ENCODE measurements at places on chromosomes 5 and 9.

DNA sequence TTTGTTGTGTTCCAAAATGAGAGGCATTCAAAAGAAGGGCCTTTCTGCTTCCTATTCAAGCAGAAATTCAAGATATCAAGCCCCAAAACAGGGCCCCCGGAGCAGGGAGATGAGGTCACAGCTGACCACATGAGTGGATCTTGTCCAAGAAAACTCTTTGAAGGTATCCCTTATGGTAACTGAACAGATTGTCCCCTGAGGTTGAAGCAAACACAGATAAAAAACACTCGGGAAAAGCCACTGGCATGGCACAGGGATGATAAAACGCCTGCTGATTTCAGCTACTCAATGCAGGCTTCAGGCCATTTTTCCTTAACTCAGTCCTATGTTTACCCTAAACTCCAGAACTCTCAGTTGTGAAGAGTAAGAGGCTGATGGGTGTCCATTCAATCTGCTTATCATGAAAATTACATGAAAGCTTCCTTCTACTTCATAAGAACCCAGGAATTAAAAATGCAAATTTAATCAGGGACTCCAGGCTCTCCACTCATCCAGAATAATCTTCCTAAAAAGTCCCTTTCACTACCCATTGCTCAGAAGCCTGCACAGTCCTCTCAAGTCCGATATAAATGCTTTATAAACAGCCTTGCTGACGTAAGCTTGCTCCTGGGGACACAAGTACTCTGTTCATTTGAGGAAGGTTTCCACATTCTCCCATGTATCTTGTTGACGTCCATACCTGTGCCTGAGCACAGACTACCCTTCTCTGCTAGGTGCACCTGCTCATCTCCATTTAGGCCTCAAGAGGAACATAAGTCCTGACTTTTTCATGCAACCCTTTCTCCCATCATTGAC lies 35.9 kb upstream of the SLC1A3 start:
- no peak for DNase-seq

DNA sequence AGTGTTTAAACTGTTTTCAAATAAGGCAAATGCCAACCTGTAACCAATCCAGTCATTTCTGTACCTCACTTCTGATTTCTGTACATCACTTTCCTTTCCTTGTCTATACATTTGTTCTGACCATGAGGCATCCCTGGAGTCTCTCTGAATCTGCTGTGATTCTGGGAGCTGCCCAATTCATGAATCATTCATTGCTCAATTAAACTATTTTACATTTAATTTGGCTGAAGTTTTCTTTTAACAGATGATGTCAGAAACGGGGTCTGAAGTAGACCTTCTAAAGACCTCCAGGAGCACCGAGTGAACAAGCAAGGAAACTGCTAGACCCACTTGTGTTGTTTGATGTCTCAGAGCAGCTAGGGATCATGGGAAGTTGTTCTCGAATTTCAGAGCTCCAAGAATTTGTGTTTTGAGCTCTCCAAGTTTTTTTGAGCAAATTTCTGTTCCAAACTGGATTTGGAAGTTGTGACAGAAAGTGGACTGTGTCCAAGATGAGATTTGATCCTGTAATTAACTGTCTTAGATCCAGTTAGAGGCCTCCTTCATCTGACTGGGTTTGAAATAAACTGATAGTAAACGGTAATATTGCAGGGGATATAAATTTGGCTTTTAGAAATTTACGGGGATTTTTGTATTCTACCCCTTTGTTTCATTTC lies 490.8 kb upstream of the ST8SIA4 start:
- DNase-seq, result no peak

DNA sequence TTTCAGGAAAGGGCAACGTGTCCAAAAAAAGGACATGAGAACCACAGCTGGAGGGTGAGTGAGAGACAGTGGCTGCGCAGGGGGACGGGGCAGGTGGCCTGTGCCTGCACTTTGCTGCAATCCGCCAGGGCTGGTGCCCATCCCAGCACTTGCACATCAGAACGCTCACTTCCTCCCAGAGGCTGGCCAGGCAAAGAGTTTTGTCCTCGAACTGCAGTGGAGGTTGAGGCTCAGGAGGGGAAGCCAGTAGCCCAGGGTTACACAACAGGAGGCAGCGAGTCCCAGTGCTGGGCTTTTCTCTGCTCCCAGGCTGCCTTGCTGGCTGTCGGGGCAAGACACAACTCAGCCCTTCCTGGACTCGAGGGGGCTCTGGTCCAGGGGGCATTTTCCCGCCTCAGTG lies 33.1 kb downstream of the CRB2 start:
- no peak for DNase-seq

DNA sequence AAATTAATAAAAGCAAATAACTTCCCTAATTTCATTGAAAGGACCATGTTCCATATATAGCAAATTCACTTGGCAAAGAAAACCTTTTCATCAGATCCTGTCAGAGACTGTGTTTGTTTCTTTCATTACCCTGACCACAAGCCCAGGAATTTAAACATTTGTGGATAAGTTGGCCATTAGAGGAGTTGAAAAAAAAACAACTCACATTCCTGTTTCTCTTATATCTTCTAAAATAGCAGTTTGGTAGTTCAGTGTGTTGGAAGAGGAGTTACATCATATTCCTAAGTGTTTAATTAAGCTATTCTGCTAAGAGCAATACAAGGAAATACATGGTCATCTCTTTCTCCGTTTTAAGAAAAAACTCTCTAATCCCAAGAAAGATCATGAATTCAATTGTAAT lies 505.6 kb downstream of the TLE1 start:
- no peak for DNase-seq

- DNase-seq, result no peak
Observed at GRCh38 chr5:138148811-138149210, 9.6 kb upstream of the NME5 start.

DNA sequence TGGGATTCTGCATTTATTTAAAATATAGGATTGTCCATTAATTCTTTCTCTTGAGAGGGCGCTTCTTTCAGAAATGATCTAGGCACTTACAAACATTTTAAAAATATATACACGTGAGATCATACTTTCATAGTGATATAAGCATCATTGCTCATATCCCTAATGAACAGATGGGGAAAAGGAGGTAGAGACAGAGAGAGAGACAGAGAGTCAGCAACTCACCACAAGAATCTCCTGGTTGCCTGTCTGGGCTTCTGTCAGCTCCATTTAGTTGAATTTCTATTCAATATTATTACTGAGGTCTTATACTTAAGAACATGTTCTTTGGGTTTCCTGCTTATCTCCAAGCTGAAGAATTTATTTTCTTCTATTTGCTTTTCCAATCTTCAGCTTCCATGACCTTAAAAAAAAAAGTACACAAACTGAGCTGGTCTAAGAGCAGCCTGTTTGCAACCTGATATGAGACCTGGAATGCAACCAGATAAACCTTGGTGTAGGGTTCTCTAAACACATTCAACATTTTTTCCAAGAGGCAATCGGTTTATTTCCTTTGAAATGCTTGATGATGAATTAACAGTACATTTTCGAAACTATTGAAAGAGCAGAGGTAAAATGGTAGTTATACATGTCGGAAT lies 51.6 kb upstream of the LIFR start:
- no peak for DNase-seq

GRCh38 chr9:84123648-84124406 lies 143.2 kb downstream of the RMI1 start:
- no peak for DNase-seq

GRCh38 chr9:72932619-72933018 lies 20.2 kb downstream of the ALDH1A1 start:
- no peak for DNase-seq

- peak; percentile 45 for DNase-seq
Observed at GRCh38 chr5:74639807-74640449, 600 bp downstream of the ENC1 start.

GRCh38 chr5:52356311-52356918 lies 431.3 kb upstream of the ITGA1 start:
- DNase-seq, result no peak

DNA sequence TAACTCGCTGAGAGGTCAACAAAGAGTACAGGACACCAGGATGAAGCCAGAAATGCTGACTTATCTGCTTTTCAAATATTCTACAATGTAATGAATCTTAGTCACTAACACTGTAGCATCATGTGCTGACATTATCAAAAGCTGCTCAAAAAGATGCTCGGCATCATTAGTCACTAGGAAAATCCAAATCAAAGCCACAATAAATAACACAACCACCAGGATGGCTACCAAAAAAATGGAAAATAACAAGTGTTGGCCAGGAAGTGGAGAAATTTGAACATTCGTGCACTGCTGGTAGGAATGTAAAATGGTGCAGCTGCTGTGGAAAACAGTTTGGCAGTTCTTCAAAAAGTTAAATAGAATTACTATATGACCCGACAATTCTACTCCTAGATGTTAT lies 269.1 kb downstream of the GLIS3 start:
- no peak for DNase-seq

GRCh38 chr5:111998871-111999270 lies 241.9 kb upstream of the NREP start:
- no peak for DNase-seq

DNA sequence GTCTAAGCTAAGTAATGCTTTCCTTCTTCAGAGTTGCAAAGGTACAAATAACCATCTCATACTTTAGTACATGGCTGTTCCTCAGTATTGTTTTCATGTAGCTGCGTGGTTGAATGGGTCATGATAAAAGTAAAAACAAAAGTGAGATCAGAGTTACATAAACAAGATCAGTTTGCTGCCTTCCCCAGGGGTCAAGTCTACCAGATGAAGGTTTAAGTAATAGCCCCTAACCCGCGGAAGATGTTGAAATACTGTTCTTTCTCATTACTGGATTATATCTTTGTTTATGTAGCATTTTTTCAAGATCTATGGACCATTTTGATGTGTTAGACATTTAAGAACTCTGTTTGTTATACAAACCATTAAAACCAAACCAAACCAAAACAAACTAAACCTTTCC lies 34.1 kb upstream of the ARRDC3 start:
- DNase-seq, result no peak

DNA sequence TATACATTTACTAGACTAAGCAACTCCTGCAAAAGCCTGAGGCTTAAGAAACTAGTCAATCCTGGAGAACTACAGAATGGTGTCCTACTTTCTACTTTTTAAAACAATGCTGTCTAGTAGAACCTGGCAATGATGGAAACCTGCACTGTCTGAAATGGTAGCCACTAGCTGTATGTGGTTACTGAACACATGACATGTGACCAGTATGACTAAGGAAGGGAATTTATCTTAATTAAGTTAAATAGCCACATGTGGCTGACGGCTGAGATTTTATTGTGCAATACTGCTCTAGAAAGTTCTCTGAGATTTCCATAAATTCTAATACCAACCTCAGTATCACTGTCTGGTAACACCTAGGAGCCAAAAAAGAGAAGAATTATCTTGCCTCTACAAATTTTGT lies 44.9 kb upstream of the RAPGEF6 start:
- DNase-seq, result no peak

GRCh38 chr5:60177596-60177995 lies 284.1 kb upstream of the PDE4D start:
- no peak for DNase-seq

- DNase-seq, result no peak
Observed at GRCh38 chr5:17828681-17829080, 194.4 kb downstream of the TAF11L14 start.

GRCh38 chr5:110846398-110847001 lies 107.7 kb downstream of the SLC25A46 start:
- no peak for DNase-seq

GRCh38 chr9:89080193-89080592 lies 88.9 kb downstream of the S1PR3 start:
- no peak for DNase-seq

DNA sequence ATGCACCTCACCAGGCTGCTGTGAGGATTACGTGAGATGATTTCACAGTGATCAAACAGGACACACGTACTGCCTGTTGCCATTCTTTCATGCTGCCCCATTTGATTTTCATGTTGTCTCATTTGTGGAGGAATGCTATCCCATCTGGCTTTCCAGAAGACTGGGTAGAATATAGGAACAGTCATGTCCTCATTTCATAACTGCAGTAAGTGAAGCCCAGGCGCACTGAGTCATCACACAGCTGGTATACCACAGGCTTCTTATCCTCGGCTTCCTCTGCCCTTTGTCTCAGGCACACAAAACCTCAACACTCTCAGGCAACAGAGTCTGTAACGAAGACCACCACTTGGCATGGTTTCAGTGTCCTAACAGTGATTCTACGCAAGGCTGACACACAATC lies 62.3 kb downstream of the LHFPL2 start:
- DNase-seq, result no peak

DNA sequence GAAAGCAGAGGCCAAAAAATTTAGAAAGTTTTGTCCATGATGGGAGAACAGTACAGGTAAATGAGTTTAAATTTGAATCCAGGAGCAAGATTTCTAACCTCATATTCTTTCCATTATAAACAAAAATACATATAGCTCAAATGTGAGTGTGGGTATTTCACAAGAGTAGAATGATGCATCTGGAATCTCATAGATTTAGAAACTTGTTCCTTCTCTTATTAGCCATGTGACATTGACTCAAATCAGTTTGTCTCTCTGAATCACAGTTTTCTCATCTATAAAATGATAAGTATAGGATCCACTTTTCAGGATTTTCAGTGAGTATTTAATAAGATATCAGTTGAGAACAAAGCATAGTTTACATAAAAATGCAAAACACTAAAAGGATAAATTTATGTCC lies 436.3 kb upstream of the PAPPA start:
- no peak for DNase-seq
